ENCODE measurements at places on chromosomes 1 and 21.

DNA sequence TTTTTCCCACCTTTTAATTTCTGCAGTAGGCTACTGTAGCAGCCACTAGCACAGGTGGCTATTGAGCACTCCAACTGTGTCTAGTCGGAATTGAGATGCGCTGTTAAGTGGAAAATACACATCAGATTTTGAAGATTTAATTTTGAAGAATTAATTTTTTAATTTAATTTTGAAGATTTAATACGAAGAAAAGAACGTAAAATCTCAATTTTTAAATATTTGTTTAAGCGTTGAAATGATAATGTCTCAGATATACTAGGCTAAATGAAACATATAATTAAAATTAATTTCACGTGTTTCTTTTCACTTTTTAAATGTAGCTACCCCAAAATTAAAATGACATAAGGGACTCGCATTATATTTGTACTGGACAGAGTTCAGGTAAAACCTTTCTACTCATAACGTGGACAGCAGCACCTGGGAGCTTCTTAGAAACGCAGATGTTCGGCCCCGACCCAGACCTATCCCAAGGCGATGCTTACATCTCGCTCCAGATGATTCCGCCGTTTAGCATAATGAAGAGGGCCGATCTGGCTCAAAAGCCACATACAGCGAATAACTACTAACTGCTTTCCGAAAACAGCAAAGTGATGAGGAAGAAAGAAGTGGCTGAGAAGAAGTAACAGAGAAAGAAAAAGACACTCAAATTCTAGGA is 717 bp downstream of the CRYZL1 start:
- peak; percentile 31 for DNase-seq

- peak; percentile 86 for DNase-seq
These were observed 89.5 kb downstream of the XCL2 start for GRCh38 chr1:168454211-168454815.

DNA sequence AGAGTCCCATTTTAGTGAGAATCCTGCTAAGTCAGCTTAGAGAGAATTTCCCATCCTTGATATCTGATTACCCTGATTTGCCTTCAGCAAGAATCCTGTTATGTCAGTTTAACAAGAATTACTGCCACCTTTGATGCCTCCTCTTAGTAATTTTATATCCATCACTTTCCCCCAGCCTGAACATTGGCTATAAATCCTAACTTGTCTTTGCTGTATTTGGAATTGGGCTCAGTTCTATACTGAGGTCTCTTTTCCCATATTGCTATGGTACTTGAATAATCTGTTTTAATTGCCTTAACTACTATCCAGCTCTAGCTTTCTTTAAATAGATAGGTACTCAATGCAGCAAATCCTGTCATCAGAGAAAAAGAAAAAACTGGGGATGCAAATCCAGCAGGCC is 842.0 kb upstream of the ADAMTS5 start:
- DNase-seq: no peak

- DNase-seq: peak; percentile 48
These were observed 25.3 kb upstream of the OVAAL start for GRCh38 chr1:180533266-180533987.

- no peak for DNase-seq
These were observed at the start of gene KRTAP12-3 for GRCh38 chr21:44657635-44658540. TSS of gene KRTAP12-3 (plus strand) at chr21:44657932. CDS start at chr21:44657980, 48 bp downstream.

- no peak for DNase-seq
These were observed 71.6 kb upstream of the CASZ1 start for GRCh38 chr1:10867914-10868598.

DNA sequence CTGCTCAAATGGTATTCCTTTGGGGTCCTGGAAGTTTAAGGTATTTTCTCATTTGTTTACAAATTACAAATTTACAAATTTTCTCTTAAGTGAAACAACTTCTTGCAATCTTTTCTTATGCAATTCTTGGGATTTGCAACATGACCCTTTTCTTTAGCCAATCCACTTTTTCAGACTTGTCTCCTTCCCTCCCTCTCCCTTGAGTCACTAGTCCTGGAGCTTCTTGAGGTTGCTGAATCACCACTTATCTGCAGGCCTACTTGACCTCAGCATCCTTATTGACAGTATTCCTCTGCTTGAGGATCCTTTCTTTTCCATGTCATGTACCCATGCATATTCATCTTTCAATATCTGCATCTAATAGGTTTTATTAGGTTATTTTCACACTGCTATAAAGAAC is 302.8 kb upstream of the ADAMTS5 start:
- DNase-seq: peak; percentile 93

GRCh38 chr1:221897321-221897721 is 155.4 kb upstream of the DUSP10 start:
- DNase-seq: peak; percentile 88

GRCh38 chr1:232841823-232842565 is 36.8 kb downstream of the MAP10 start:
- no peak for DNase-seq

DNA sequence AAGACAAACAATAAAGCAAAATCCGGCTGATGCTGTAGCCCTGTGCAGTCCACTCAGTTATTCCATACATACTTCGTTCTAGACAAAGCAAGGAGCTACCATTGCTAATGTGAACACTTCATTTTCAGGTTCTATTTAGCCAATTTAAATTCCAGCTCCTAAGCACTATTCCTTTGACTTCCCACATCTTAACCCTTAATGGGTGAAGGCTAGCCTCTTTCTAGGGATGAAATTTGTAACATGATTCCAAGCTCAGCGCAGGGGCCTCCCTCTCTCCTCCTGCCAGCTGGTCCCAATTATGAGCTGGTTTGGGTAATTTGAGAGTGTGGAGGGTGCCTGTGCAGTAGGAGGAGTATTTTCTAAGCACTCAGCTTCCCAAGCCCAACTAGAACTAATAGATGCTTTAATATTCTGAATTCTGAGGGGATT is 53.9 kb upstream of the PTGFRN start:
- peak; percentile 87 for DNase-seq

- DNase-seq: no peak
These were observed 3.0 kb downstream of the SPEN start for GRCh38 chr1:15850471-15851001.

Measured in AG10803 (cell line).